Stimulated activated CD8-positive, alpha-beta memory T cell treated with anti-CD3 and anti-CD28 coated beads, Interleukin-15, amount 100 ng/mL, for 4 hours (primary cell): ENCODE measurements at places on chromosomes 16 and 17.

GRCh38 chr16:25009822-25010221, 5.3 kb downstream of the ARHGAP17 start:
- no peak for DNase-seq

DNA sequence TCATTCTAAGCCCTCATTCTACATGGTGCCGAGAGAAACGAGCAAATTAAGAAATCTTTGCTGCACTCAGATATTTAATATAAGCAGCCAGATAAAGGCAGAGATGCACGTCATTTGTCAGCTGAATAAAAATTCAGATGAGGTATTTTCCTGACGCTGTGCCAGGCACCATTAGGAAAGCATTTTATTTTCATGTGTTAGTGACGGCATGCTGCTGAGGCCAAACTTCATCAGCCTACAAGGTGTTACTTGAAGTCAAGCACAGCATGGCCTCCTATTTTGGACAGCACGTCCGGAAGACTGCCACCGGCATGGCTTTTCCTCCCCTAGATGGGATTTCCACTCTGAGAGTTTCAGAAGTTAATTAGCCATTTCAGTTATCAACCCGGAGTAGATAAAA, 70.3 kb downstream of the IRX3 start:
- DNase-seq = no peak

- no peak for DNase-seq
These were observed 43.6 kb upstream of the PIK3R6 start for GRCh38 chr17:8910969-8911604.

DNA sequence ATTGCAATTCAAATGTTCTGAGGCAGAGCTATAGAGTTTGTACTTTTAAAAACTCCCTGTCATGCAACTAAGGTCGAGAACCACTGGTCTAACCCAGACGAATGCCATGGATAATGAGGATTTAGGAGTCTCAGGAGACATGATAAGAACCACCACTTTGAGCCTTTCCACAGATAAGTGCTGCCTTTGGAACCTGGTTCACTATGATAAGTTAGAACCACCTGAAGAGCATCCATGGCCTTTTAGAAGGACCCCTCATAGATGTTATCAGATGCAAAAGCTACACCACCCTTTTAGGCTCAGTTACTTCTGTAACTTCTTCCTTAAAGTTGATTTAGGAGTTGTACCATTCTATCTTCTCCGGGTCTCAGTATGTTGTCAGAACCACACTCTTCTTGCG, 350.6 kb upstream of the CCL2 start:
- no peak for DNase-seq

- no peak for DNase-seq
These were observed 20.8 kb downstream of the ZP2 start for GRCh38 chr16:21190599-21190998.

DNA sequence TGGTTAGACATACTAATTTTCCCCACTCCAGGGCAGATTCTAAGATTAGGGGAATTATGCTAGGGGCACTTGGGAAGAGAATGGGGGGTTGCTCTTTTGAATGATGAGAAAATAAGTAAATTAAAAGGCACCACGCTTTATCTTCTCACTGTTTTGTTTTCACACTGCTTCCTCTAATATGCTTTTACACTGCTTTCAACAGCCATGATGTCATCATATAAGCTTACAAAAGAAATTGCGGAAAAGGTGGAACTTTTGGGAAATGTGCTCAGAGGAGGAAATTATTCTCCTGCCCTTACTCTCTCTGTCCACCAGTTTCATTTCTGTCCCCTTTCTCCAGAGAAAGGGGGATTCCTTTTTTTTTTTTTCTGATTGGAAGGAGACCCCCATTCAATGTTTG, 308.2 kb downstream of the TOX3 start:
- DNase-seq = no peak

DNA sequence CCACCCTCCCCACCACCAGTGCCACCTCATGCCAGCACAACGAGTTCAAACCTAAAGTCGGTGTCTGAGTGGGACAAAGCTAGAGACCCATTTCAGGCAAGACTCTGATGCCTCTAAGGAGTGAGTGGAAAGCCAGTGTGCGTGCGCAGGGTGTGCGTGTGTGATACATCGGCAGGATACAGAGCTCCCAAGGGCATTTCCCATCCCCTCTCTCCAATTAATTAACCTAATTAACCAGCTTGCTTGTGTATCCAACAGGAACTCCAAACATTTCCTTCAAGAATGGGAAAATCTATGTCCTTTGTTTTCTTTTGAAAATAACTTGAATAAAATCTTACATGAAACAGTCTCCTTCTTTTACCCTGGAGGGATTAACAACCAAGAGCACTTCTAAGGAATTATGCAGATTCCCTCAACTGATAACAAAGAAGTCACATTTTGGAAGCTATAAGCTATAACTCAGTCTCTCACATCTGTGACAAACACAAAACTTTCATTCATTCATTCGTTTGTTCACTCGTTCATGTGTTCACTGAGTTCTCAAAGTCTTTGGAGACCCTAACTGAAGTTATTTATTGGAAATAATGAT, 9.9 kb downstream of the ATPAF2 start:
- DNase-seq = no peak

DNA sequence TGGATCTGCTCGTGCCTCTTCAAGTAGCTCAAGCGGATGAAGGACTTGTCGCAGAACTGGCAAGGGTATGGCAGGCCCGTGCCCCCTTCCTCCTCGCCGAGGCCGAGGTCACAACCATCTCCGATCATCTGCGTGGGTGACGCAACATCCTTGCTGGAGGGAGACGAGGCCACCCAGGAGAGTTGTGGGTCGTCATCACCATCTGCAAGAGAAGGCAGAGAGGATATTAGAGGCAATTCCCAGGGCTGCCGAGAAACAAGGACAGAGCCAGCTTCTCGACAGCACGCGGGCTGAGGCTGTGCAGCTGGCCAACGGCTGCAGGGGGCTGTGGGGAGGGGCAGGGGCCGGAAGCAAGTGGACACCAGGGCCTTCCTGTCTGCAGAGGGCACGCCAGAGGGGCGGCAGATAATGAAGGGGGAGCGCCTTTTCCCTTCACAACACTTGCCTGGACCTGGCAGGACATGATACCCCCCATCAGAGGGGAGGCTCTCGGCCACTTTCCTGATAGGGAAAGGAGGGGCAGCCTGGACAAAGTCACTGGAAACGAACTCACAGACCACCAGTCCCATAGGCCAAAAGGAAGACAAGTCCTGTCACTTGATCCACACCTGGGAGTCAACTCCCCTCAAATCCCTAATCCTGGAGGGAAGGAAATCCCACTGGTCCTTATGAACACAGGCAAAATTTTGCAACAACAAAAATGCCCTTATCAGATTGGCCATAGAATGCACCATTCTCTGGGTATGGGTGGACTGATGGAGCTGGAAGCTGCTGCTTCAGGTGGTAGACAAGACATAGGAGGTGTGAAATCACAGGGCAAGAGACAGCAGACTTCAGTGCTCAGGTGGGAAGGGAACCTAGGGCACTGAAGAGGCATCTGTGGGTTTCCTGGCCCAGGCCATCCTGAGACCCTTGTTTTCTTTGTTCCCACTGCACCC, 217.0 kb downstream of the ZNF423 start:
- DNase-seq = no peak

DNA sequence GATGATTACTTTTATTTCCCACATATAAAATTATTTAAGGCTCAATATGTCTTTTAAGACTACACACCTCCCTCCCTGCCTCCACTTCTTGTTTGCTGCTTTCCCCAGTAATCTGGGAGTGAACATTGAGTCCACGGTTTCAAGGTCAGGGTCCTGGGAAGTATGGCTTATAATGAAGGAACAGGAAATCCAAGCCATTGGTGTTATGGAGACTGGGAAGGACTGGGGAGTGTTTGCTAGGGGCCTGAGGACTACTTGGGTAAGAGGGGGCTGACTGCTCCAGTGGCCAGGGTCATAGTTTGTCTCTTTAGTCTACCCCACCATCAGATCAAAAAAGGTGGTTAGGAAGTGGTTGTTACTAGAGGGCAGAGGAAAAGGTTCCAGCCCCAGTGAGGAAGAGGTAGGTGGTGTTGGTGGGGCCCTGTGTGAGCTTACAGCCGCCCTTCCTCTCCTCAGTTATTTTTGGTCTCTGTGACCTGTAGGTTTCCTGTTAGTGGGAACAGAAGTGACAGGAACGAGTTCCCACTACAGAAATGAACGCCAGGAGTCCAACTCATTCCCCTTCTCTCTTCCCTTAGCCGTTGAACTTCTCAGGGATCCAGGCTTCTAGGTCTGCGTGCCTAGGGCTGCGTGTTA, 742 bp upstream of the SLC16A13 start:
- no peak for DNase-seq

- DNase-seq = no peak
These were observed 15.9 kb upstream of the TRPV3 start for GRCh38 chr17:3573246-3574100.

DNA sequence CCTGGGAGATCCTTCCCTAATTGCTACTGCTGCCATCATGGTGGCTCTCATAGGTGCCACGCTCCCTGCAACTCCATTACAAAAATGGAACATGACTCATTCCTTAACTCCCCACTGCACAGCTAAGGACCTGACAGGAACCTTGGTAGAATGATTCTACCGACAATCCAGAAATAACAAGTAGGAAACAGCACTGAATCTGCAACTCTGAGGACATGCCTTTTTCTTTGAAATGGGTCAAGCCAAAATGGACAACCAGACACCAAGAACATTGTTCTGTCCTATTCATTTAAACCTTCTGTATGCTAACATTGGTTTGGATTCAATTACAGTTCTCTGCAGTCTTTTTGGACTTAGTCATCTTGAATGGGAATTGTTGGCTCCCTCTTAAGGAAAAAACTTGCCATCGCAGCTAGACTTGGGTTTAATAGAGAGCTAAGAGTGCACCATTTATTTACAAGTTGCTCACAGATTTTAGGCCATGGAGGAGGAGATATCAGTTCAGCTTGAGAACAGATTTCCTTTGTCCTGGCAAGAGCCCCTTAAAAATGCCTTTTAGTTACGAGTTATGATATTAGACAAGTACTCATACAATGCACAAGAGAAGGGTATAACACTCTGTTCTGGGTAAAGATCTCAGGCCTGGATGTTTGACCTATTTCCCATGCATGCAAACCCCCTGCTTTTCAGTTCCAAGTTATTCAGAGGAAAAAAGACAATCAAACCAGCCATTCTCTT, 20.9 kb upstream of the NSRP1 start:
- DNase-seq = no peak

- no peak for DNase-seq
These were observed 23.2 kb upstream of the CFAP20 start for GRCh38 chr16:58152246-58152868.

- no peak for DNase-seq
These were observed 13.1 kb upstream of the LASP1NB start for GRCh38 chr17:38912221-38912813.

- no peak for DNase-seq
These were observed 104.4 kb downstream of the IRX5 start for GRCh38 chr16:55035029-55035428.

DNA sequence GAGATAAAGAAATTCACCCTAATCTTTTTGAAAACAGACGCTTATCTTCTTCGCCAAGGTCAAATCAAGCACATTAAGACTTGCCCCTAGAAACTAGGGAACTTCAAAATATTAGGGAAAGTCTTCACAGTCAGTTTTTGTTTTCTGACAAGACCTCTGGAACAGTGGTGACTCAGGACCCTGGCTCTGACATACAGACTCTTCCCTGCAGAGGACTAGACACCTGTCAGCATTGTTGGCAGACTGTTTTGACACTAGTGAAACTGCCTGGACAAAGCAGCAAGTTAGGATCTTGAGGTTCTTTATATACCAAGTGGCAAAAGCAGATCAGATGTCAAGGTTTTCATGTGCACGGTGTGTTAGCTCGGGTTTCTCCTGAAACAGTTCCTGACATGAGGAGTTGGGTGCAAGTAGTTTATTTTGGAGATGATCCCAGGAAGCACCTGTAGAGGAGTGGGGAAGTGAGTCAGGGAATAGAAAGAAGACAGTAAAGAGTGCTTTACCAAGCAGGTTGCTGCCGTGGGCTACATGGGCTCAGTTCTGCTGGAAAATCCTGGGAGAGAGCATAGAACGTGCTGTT, 182.0 kb upstream of the IRX5 start:
- DNase-seq = no peak

DNA sequence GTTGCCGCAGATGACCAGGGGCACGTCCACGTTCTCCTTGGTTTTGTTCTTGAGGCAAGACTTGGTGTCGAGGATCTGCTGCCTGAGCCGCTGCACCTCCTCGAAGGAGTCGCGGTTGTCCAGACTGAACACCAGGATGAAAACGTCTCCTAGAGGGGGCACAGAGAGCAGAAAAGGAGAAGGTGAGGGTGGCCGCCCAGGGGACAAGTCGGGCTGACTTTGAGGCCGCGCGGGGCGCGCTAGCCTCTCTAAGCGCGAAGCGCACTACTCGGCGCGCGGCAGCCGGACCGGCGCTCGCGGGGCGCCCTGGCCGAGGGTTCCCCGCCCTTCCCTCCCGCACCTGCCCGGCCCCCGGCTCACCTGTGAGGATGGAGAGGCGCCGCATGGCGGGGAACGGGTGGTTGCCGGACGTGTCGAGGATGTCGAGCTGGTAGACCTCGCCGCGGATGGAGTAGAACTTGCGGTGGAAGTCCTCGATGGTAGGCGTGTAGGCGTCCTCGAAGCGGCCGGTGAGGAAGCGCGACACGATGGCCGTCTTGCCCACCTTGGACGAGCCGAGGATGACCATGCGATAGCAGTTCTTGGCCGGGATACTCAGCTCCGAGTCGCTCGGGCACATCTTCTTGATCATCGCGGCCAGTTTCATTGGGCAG, 533 bp downstream of the RASD1 start:
- no peak for DNase-seq

- no peak for DNase-seq
These were observed 3.3 kb downstream of the NXN start for GRCh38 chr17:976312-976711.

- DNase-seq = no peak
These were observed 13.7 kb downstream of the WNT9B start for GRCh38 chr17:46865100-46865499.

GRCh38 chr17:970364-970763, 9.2 kb downstream of the NXN start:
- DNase-seq = no peak

GRCh38 chr17:68029512-68030215, 5.9 kb upstream of the KPNA2 start:
- DNase-seq = no peak

GRCh38 chr17:60354223-60354622, 37.7 kb downstream of the USP32 start:
- no peak for DNase-seq

GRCh38 chr17:13513039-13513405, 88.7 kb downstream of the HS3ST3A1 start:
- no peak for DNase-seq

DNA sequence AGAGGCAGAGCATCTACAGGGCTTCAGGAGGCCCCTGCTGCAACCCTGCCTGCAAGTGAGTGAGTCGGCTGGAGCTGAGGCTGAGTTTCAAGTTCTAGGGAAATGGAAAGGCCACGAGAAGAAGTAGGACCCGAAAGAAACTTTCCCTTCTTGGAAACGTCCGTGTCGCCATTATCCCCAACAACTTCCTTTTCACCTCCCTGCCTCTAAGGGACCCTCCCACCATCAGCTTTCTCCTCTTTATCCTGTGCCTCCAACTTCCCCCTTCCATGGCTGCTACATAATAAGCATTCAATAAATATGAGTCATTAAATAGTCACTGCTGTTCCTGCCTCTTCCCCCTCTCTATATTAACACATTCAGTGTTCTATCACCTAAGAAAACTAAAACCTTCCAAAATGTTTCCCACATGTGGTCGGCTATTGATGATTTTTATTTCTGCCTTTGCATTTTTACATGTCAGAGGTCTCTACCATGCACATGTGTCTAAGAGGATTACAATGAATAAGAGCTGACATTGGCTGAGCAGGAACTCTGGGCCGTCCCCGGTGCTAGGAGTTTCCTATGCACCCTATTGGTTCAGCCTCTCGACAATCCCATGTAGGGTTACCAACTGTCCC, 115.9 kb upstream of the TNRC6C start:
- no peak for DNase-seq
